Urinary bladder (tissue), 4 donors: ENCODE measurements at places on chromosomes 11 and 22. TPM values are rescaled to one million over a fixed set of nuclear protein-coding genes. Genes with fewer than 3 reads are reported as not detected.

- DNase-seq, result no peak
Observed at GRCh38 chr11:43376594-43376993, 17.9 kb downstream of the TTC17 start.

GRCh38 chr11:43786016-43786415, 94.6 kb upstream of the ALKBH3 start:
- DNase-seq, result no peak

- DNase-seq, result no peak
Observed at GRCh38 chr11:10617551-10617950, 49.1 kb upstream of the LYVE1 start.

Gene DDIAS
- 7.8 TPM for total RNA-seq

DNA sequence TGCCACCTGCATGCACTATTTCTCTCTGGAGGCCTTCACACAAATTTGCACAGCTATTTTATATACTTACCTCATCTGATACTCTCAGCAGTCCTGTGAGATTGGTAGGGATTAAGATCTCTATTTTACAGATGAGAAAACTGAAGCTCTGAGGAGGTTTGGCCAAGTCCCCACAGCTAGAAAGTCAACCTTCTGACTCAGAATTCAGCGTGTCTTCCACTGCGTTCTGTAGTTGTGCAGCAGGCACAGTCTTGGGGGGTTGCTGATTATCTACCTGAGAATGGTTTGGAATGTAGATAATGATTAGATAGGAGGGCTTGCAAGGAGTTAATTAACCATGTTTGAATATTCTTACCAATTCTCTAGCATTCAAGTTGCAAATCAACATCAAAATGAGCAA, 2.5 kb upstream of the SORL1 start:
- DNase-seq, result no peak

GRCh38 chr22:38940811-38941384, 16.5 kb upstream of the APOBEC3A start:
- DNase-seq, result no peak

DNA sequence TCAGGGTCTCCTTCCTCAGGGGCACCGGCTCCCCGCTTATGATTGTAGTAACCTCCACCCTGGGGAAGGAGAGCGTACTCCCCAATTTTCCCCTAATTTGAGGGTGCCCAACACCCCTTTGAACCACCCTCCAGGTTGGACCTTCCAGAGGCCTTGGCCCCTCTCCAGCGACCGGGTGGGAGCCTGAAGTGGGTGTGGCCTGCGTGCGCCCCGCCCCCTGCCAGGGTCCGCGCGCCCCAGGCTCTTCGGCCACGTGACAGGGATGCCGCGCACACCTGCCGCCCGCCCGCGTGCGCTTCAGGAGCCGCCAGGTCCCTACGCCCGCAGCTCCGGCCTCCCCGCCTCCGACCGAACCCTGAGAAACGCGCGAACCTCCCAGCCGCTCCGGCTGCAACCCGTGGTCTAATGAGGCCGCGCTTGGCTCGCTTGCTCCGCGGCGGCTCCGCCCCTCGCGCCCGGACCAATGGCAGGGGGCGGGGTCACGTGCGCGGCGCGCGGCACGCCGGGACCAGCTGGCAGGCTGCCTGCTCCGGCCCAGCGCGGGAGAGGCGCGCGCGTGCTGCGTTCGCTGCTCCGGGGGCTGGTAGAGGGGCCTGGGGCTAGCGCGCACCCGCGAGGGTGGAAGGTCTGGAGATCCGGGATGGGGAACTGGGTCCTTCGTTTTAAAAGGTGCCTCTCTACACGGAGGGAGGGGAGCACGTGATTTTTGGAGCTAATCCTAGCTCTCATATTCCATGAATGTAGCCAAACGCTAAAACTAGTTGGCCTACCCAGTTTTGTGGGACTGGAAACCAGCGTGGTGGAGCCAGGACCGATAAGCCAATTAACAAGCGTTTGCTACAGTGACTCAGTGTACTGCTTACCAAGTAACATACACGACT, at the start of gene FOXRED2:
Gene FOXRED2 (minus strand): TSS at position 404 of the 881 bp plus-strand sequence. CDS start 618 bp downstream, outside the sequence.
- DNase-seq, result peak; percentile 46

GRCh38 chr22:35367331-35367886, 13.5 kb upstream of the HMOX1 start:
- no peak for DNase-seq

Gene VSIG10L2
- total RNA-seq, result 0.48 TPM

Gene ALDH3B2
- total RNA-seq, result 2.6 TPM

Gene TPBGL
- not detected for total RNA-seq

GRCh38 chr11:119847853-119848252, 118.9 kb upstream of the NECTIN1 start:
- no peak for DNase-seq

Gene OR51B4
- total RNA-seq, result 2.0 TPM

- no peak for DNase-seq
Observed at GRCh38 chr22:44033694-44034093, 9.6 kb downstream of the PARVB start.

DNA sequence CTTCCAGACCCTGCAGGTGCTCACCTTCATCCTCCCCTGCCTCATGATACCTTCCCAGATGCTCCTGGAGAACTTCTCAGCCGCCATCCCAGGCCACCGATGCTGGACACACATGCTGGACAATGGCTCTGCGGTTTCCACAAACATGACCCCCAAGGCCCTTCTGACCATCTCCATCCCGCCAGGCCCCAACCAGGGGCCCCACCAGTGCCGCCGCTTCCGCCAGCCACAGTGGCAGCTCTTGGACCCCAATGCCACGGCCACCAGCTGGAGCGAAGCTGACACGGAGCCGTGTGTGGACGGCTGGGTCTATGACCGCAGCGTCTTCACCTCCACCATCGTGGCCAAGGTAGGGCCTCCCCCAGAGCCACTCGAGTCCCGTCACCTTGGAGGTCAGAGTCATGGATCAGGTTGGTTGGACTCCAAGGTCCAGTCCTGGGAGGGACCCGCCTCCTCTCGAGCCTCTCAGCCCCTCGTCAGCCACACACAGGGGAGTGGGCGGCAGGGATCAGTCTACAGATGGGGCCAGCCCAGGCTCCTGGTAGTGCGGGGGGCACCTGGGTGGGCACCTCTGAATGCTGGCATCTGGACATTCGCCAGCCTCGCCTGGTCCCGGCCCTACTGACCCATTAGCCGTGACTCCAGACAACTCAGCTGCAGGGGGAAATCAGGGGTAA, 34.8 kb upstream of the SLC22A12 start:
- DNase-seq, result no peak

DNA sequence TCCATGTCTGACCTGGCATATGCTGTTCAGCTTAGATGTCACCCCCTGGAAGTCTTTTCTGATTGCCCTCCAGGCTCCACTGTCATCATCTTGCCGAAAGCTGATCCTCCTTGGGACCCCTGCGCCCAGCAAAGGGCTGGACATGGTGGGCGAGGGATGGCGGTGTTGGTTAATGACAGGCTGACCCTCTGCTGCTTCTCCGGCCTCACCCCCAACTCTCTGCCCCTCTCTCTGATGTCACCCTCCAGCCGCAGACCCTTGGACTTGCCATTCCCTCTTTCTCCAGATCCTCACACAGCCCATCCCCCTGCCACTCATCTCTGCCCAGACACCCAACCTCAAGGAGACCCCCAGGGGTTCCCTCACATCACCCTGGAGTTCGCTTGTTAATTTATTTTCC, 2.3 kb downstream of the EHBP1L1 start:
- DNase-seq, result no peak

GRCh38 chr11:109165035-109165434, 257.0 kb upstream of the C11orf87 start:
- no peak for DNase-seq

DNA sequence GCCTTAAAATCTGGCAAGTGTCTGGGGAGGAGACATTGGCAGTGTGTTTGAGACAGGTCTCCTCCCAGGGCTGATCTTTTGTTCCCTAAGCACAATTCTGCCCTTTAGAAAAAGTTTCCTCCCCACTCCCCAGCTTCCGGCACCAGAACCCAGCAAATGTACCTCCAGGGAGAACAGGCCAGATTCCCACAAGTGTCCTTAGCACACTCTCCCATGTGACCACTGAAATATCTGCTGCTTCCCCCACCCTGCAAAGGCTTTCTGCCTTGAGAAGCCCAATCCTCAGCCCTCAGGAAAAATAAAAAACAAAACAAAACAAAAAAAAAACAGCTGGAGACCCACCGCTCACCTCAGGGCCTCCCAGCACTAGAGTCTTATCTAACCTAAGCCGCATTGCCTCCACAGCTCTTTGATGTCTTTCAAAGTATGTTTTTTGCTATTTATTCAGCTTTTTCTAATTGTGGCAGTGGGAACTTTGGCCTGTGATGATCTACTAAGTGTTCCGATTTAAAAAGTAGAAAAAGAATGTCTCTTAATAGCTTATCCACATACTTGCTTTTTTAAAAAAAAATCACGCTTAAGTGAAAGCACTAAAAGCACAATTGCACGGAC, 29.0 kb upstream of the FBLN1 start:
- DNase-seq, result no peak

GRCh38 chr11:69027704-69028372, 14.8 kb upstream of the MRGPRF start:
- no peak for DNase-seq

Gene MS4A6E
- not detected for total RNA-seq

Gene CREB3L1
- total RNA-seq, result 44.3 TPM

Gene ELFN2
- total RNA-seq, result 0.21 TPM

GRCh38 chr22:33519071-33519973, 401.0 kb downstream of the LARGE1 start:
- DNase-seq, result peak; percentile 31

GRCh38 chr11:118311518-118311917, 7.0 kb downstream of the CD3E start:
- DNase-seq, result no peak

Gene NXPE1
- total RNA-seq, result not detected

Gene TMEM45B
- total RNA-seq, result 18.2 TPM

DNA sequence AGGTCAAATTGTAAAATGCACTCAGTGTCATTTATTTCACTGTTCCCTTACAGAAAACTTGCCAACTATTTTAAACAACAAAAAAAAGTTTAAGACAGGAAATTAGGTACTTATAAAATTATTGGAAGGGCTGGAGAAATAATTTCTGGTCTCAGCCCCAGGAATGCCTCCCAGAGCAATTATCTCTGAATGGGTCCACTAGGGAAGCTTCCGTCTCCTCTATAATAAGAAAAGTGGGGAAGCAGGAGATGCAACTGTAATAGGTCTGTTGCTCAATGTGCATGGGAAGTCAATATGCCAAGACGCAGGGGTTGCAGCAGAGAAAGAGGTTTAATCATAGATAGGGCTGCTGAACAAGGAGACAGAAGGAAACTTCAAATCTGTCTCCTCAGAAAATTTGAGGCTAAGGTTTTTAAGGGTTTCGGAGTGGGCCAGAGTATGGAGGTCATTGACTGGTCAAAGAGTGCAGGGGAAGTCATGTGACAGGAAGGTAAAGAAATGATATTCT, 10.9 kb upstream of the RNF141 start:
- no peak for DNase-seq

DNA sequence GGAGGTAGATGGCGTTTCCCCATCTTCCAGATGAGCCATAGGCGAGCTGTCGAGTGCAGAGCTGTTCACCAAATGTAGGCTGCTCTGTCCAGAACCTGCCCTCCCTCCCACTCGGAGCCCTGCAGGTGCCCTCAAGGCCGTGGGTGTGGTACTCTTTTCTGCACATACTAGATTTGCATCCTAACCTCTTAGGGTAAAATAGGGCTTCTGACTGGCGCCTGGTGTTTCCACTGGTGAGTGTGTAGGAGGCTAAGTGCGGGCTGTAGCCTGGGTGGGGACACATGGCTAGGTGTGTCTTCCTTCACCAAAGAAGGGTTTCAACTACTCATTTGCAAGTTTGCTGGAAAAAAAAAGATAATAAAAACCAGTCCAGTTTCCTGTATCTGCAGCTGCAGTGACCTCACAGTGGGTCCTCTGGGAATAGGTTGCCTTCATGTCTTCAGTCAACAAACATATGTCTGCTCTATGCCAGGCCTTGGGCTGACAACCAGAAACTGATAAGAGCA, 8.5 kb downstream of the BIK start:
- DNase-seq, result no peak

- no peak for DNase-seq
Observed at GRCh38 chr11:76153571-76153923, 52.8 kb downstream of the WNT11 start.

DNA sequence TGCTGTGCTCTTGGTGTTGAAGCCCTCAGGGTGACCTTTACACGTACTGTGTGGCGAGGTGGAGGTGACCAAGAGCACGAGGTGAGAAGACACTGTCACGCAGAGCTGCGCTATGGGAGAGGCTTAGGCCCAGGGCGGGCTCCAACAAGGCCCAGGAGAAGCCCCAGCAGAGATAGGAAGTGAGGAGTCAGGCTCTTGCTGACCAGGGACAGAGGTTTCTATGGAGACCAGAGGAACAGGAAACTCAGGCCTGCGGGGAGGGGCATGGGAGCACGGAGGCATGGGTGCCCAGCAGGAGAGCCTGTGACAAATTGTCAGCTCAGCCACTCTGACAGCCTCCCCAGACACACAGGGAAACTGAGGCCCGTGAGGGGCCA, 15.8 kb downstream of the DGKZ start:
- DNase-seq, result no peak

DNA sequence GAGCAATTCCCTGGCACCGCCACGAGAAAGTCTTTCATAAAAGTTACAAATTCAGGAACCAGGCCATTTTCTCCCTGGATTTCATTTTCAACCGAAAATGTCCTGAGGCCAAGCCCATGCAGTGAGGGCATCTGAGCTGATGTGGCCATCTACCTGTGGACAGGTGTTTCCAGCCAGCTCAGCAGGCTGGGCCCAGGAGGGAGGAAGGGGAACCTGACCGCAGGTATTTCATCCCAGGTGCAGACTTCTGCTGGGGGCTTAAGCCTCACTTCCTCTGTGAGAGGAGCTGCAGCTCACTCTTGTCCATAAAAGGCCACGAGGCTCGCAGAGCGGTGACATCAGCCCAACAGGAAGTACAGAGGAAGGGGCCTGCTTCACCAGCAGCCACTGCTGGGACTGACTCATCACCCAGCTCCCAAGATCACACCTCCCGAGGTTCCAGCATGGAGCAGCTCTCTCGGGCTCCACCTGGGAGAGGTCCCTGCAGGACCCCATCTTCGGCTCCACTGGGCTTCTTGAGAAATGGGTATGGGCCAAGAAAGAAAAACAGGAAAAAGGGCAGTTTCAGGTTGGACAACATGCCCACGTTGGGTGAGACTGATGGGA, 56.4 kb downstream of the MYH9 start:
- DNase-seq, result peak; percentile 62

DNA sequence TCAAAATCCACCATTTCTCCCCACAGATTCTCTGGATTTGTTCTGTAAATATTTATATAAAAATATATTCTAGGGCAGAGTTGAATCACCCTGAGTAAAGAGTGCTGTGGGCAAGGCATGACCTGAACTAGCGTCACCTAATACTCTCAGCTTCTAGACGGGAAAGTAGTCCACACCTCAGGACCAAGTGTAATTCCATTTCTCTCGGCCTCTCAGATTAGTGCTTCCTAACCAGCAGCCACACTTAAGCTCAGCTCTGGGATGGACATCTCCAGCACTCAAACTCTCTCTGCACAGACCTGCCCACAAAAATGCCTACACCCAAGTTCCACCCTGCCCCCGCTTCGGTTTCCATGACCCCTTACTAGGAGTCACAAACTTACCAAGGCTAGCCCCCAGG, 5.3 kb downstream of the SPTBN2 start:
- no peak for DNase-seq

GRCh38 chr22:33337524-33337923, 279.3 kb upstream of the SYN3 start:
- DNase-seq, result no peak

- no peak for DNase-seq
Observed at GRCh38 chr11:128342511-128343134, 244.7 kb downstream of the ETS1 start.
